Muscle of arm (tissue), 14 donors: ENCODE measurements at places on chromosomes 2 and 18.

GRCh38 chr2:9311488-9311887 is 104.9 kb downstream of the ASAP2 start:
- DNase-seq: peak; percentile 79

- no peak for DNase-seq
Observed at GRCh38 chr18:48957136-48957535, 6.4 kb upstream of the SMAD7 start.

- DNase-seq: no peak
Observed at GRCh38 chr2:233464531-233465240, 101.9 kb downstream of the USP40 start.

GRCh38 chr18:8232791-8233190 is 376.4 kb upstream of the RAB12 start:
- DNase-seq: no peak

- DNase-seq: peak; percentile 52
Observed at GRCh38 chr18:55779691-55780585, 191.9 kb upstream of the TCF4 start.

GRCh38 chr2:20580690-20581437 is 70.0 kb downstream of the HS1BP3 start:
- DNase-seq: no peak

GRCh38 chr2:47079515-47080412 is 75.3 kb downstream of the STPG4 start:
- DNase-seq: no peak

DNA sequence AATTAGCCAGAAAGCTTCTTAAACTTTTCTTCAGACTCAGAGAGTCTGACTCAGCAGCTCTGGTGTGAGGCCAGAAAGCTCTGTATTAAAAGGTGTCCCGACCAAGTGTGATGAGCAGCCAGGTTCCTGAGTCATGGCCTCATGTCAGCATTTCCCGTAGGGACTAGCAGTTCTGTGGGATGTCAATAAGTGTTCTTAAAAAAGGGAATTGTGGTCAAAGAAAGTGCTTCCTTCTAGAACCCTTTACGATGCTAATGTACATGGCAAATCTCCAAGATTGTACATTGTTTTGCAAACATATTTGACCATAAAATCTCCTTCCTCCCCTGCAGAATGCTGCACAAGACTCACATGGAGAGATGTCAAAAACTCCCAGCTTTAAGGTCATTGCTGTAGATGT is 80.1 kb downstream of the PLA2R1 start:
- DNase-seq: peak; percentile 22

- no peak for DNase-seq
Observed at GRCh38 chr2:205781244-205781931, 99.1 kb downstream of the NRP2 start.

- no peak for DNase-seq
Observed at GRCh38 chr2:231708773-231709635, 679 bp downstream of the PTMA start.
